HuH-7 (cell line): ENCODE measurements at places on chromosomes 2 and 18.

- DNase-seq: no peak
These were observed 219.5 kb downstream of the BCL2 start for GRCh38 chr18:63099848-63100629.

- no peak for DNase-seq
These were observed 148.6 kb downstream of the WDR7 start for GRCh38 chr18:56799756-56800155.

DNA sequence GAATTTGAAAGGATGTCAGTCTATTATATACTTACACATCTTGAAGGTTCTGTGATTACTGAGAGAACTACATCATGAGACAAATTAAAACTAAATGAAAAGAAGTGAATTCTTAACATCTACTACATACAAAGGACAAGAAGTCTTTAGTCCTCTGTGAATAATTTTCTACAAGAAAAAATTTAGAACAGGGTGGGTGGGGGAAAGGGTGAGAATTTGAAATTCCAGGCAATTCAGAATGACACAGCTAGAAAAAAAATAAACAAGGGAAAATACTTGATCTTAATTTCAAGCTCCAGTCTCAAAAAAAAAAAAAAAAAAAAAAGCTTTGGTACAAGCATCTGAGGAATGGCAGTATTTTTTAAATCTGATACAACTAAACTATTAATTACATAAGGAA lies 15.5 kb downstream of the CUL3 start:
- no peak for DNase-seq

DNA sequence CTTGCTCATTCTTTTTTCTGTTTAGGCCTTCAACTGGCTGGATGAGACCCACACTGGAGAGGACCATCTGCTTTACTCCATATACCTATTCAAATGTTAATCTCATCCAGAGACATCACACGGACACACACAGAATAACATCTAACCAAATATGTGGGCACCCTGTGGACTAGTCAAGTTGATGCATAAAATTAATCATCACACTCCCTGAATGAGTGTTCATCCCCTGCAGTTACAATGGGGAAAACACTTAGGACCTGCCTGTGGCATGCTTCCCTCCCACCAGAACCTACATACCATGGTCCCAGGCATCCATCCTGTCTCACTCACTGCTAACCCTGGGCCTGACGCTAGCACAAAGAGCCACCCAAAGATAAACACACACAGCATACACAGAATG lies 112.8 kb upstream of the TEX51 start:
- DNase-seq: no peak

DNA sequence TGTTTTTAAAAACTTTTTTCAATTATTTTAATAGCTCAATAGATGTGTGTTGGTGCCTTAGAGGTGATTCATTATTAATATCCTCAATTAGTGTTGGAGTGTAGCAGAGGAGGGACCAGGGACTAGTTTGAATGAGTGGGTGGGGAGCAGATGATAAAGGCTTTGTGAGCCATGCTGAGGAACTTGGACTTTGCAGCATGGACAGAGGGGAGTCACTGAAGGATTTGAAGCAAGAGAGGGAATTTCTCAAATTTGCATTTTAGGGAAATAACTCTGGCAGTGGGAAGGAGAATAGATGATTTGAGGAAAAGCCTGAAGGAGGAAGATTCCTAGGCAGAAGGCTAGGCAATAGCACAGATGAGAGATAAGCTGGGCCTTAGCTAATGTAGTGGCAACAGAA lies 42.3 kb upstream of the RMND5A start:
- DNase-seq: no peak

GRCh38 chr2:46647766-46648742 lies 168.7 kb downstream of the TMEM247 start:
- no peak for DNase-seq

DNA sequence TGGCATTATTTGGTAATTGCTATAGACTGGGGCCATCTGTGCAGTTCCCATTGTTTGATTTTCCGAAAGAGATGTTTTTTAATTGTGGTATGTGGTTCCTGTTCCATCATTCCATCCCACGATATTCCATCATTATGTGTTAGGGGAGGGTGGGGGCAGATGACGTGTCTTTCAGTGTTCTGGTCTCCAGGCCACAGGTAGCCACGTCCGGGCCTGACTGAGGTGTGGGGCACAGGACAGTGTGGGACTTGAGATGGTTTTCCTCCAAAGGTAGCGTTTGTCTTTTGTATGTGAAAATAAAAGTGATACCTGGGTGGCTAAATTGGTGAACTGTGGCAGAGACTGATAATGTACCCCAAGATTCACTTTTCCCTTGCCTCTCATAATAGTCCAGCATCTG lies 192.2 kb upstream of the HAAO start:
- no peak for DNase-seq

GRCh38 chr2:131076707-131077106 lies 16.6 kb downstream of the FAM168B start:
- DNase-seq: peak; percentile 65

DNA sequence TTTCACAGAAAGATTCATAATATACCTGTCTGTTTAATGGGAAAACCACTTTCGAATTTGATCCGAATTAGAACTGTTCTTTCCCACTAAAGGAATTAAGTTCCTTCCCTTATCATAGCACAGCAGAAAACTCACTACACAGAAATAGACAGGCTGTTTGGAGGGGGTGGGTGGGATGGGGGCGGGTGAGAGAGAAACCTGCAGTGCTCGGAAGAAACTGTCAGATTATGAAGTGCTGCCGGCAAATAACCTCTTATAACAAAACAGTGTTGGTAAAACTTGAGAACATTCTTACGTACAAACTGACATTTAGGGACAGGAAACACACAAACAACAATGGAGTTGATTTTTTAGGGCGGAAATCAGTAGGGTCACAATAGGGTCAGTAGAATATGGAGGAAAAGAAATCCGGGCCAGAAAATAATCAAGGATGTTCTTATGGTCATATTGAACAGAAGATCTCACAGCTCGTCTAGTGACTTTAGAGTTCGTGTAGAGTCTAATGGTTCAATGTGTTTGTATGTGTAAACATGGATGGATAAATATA lies 756.0 kb upstream of the LRATD1 start:
- no peak for DNase-seq

DNA sequence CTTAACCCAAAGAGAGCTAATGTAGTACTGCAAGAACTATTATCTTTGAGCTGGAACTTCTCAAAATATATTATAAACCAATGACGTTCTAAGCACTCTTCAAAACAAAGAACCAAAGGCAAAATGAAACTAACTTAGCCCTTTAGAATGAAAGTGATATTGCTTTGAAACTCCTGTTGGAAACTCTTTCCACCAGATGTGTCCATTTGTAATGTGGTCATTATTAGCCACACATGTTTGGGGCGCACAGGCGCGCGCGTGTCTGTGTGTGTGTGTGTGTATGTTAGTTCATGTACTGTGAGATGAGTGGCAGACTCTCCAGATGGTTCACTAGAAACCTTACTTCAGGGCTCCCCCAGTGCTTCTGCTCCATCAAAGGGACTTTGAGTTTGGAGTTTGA lies 323.4 kb downstream of the BCL11A start:
- DNase-seq: no peak

DNA sequence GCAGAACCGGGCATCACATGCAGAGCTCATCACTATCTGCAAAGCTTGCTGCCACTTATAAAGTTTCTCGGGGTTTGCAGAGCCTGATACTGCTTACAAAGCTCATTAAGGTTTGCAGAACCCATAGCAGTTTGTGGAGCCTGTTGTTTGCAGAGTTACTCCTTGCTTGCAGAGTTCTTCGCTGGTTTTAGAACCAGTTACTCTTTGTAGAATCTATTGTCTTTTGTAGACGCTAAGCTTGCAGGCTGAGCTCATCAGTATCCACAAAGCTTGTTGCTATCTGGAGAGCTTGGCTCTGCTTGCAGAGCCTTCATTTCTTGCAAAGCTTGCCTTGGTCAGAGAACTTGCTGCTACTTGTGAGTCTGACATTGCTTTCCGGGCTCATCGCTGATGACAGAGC lies 106.9 kb downstream of the CELF4 start:
- DNase-seq: no peak

- DNase-seq: no peak
These were observed 65.5 kb downstream of the ZNF516 start for GRCh38 chr18:76429262-76430126.

DNA sequence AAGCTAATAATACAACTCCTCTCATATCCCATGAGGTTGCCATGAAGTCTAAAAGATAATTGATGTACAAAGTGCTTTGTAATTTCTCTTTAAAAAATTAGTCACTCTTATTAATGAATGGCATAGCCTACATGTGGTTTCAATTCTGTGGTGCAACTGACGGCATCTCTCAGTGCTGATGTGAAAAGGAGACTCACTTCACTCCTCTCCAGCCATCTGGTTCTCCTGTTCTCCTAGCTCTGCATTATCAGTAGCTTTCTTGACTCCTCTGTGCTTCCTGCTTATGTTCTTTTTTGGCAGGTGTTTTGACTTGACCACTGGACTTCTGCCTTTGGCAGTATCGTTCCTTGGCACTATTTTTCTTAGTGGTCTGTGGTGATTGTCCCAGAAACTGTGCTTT lies 134.9 kb upstream of the ZFP36L2 start:
- DNase-seq: no peak

GRCh38 chr2:117232305-117232704 lies 582.2 kb upstream of the DDX18 start:
- DNase-seq: no peak

GRCh38 chr18:79692056-79692455 lies 12.5 kb downstream of the CTDP1 start:
- no peak for DNase-seq

GRCh38 chr18:26869640-26870039 lies 4.1 kb upstream of the AQP4 start:
- DNase-seq: no peak

GRCh38 chr2:161412346-161412745 lies 3.8 kb upstream of the TBR1 start:
- DNase-seq: no peak

DNA sequence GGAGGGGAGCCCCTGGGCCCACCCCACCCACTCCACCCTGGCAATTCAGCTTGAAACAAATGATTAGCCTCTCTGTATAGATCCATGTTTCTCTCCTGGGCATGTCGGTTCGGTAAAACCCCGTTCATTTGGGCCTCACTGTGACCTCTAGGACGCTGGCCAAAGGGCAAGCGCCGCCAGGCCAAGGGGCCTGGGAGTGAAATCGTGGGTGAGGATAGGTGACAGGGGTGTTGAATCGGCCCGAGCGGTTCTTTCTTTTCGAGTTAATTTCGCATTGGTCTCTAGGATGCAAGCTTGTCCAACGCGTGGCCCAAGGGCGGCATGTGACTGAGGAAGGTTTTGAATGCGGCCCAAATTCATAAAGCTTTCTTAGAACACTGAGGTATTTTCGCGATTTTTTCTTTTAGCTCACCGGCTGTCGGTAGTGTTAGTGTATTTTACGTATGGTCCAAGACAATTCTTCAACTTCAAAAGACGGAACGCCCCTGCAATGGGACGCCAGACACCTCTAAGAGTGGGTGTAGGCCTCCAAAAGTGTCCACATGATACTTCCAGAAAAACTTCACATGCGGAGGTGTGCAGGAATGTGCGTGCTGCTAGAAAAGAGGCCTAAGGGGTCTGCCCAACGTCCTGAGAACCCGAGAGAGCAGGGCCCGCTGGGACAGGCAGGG lies 9.8 kb upstream of the ARID5A start:
- DNase-seq: no peak

GRCh38 chr2:224793946-224794345 lies 77.8 kb upstream of the CCDC195 start:
- no peak for DNase-seq

DNA sequence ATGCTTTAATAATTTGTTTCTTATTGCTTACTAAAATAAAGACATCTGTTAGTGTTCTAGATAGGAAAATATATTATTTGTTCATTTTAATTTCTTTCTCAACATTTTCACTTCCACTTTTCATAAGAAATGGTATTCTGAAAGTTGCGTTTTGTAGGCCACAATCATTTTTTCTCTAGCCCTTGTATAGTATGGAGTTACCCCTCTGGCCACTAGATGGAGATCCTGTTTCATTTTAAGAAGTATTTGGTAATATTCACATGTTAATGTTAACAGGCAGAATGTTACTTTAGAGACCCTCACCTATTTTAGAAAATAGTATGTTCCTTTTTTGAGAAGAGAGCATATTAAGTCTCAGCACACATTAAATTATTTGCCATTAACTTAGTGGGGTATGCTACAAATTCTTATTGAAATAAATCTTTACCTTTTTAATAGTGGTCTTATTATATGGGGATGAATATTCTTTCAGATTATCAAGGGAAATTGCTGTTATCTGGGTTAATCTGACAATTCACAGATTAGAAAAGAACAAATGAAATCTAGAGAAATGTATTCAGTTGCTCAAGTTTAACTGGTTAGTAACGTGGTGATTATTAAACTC lies 73.9 kb upstream of the TTC27 start:
- peak; percentile 22 for DNase-seq

DNA sequence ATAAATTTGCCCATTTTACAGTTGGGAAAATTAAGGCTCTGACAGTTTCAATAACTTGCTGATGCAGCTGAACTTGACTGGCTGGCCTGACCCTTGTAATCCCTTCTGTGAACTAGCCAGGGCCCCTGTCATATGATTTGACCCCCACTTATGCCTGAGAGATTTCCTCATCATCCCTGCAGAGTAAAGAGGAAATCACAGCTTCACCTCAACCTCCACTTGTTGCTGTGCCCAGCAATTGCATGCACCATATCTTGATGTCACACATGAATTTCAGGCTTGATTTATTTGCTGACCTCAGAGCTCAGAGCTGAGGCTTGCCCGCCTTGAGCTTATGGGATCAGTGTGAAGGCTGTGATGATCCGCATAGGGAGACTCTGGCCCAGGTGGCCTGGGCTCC lies 108.1 kb downstream of the ACOXL start:
- DNase-seq: no peak

GRCh38 chr2:41941831-41942230 lies 106.0 kb upstream of the PKDCC start:
- DNase-seq: no peak

GRCh38 chr2:150924878-150925277 lies 336.8 kb downstream of the RBM43 start:
- no peak for DNase-seq

GRCh38 chr2:66794070-66794469 lies 359.1 kb downstream of the MEIS1 start:
- DNase-seq: no peak
